Esophagus muscularis mucosa (tissue), 4 donors: ENCODE measurements at places on chromosomes 16 and 17. TPM values are rescaled to one million over a fixed set of nuclear protein-coding genes. Genes with fewer than 3 reads are reported as not detected.

GRCh38 chr16:51569203-51569931, 418.3 kb upstream of the SALL1 start:
- H3K27ac ChIP-seq, result no peak overlapping the region
- no peak overlapping the region for H3K4me3 ChIP-seq
- H3K36me3 ChIP-seq, result no peaks in the 10 kb centered on the region
- DNase-seq, result peak; percentile 37
- H3K4me1 ChIP-seq, result no peaks in the 10 kb centered on the region

DNA sequence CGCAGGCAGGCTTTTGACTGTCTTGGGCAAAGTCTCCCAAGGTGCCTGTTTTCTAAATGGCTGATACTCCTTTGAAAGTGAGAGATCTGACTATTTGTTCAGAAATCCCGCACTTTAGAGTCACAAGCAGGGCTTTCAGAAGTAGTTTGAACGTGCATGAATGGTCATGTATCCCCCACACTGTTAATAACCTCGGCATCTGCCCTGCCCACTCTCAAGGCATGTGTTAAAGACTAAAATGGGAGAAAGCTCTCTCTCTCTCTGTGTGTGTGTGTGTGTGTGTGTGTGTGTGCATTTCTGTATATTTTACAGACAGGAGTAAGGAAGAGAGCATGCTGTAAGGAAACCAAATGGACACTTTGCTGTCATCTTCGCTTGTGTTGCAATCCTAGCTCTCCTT, 163.7 kb downstream of the MAF start:
- H3K4me3 ChIP-seq, result no peak overlapping the region
- H3K27ac ChIP-seq, result no peak overlapping the region
- DNase-seq, result no peak
- H3K27me3 ChIP-seq, result no peaks in the 10 kb centered on the region

DNA sequence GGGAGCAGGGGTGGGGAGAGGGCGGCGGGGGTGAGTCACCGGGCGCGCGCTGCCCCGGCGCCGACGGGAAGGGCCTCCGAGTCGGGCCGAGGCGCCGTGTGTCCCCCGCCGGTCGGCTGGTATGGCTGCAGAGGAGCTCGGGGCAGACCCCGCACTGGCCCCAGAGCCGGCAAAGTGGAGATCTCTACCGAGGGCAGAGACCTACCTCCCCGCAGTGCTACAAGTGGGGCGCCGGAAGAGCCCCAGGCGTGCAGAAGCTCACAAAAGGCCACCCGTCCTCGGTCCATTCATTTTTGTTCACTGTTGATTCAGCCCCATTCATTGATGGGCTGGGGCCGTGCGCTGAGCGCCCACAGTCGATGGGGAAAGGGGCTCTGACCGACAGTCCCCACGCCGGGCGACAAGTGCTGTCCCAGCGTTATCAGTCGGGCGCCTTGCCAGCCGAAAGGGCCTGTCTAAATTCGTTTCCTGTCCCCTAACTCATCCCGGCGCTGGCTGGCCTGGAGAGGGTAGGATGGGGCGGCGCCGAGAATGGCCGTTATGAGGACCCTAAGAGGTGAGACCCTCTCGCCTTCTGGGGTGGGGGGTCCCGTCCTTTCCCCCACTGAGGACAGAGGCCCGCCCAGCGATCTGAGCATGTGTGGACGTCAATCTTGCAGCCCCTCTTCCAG, 709 bp upstream of the ENO3 start:
- peak overlapping the region; percentile 97 for H3K27ac ChIP-seq
- H3K4me1 ChIP-seq, result peaks cover 36% of the 10 kb centered on the region
- DNase-seq, result no peak
- no peaks in the 10 kb centered on the region for H3K27me3 ChIP-seq
- peaks cover 23% of the 10 kb centered on the region for H3K36me3 ChIP-seq
- H3K4me3 ChIP-seq, result peak overlapping the region; percentile 87

GRCh38 chr16:85565340-85565739, 47.8 kb upstream of the GSE1 start:
- H3K4me1 ChIP-seq, result peaks cover 40% of the 10 kb centered on the region
- H3K4me3 ChIP-seq, result no peak overlapping the region
- H3K27me3 ChIP-seq, result no peaks in the 10 kb centered on the region

GRCh38 chr17:75267411-75268232, 3.4 kb downstream of the MIF4GD start:
- H3K27ac ChIP-seq, result no peak overlapping the region
- no peak for DNase-seq
- H3K36me3 ChIP-seq, result peaks cover 25% of the 10 kb centered on the region
- no peaks in the 10 kb centered on the region for H3K27me3 ChIP-seq
- no peak overlapping the region for H3K4me3 ChIP-seq
- peaks cover 49% of the 10 kb centered on the region for H3K4me1 ChIP-seq

DNA sequence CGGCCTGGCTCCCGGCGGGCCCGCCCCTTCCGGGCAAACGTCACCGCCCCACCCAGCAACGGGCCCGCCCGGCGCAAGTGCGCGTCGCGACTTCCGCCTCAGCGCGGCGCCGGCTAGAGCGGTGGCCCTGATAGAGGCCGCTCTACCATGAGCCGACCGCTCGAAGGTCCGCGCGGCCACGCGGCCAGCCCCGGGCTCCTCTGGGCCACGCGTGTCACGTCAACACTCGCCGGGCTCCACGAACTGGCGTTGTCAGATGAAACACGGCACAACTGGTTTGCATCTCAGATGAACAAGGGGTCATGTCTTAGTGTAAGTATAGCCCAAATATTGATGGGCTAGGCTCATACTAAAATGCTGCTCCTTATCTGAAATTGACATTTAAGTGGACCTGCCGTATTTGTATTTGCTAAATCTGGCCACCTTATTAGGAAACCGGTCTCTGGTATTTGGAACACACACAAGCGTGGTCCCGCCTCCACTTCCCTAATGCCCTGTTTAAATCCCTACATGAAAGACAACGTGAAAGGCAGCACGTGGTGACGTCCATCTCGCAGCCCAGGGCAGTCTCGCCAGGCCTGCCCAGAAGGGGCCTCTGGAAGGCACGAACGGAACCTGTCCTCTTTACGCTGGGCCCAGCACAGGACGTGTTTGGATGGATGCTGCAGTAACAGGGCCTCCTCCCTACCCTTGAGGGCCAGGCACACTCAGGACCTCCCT, at the start of gene ZNF598:
TSS of gene ZNF598 (minus strand) at position 31 of the 720 bp plus-strand sequence.
- DNase-seq, result no peak
- H3K27ac ChIP-seq, result peak within 1 kb of the TSS; percentile 89
- no peaks in the 10 kb centered on the region for H3K36me3 ChIP-seq
- peaks cover 45% of the 10 kb centered on the region for H3K4me1 ChIP-seq
- peak within 1 kb of the TSS; percentile 70 for H3K4me3 ChIP-seq

DNA sequence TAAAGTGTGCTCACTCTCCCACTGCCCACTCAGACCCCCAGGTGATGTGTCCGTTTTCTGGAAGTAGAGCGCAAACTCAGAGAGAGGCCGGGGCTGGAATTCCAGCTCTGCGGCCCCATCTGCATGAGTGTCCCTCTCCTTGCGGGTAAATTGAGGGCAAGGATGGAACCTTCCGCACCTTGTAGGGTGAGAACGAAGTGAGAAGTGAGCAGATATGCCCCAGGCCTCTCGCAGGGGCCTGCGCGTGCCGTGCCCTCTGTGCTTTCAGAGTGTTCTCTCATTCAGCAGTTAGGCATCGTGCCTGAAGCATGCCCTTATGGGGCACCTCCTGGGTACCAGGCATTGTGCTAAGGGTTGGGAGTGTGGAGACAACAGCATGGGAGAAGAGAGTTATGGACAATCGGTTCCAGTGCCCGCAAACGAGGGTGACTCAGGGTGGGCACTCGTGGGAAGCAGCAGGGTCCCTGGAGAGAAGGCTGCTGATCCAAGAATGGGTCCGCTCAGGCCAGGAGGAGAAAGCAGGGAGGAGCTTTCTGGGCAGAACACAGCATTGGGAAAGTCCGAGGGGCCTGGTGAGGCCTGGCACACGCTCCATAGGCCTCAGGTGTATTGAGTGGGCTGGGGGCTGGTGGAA, 23.8 kb downstream of the CMIP start:
- DNase-seq, result no peak
- no peaks in the 10 kb centered on the region for H3K27me3 ChIP-seq
- H3K36me3 ChIP-seq, result no peaks in the 10 kb centered on the region

- peak overlapping the region; percentile 17 for H3K4me3 ChIP-seq
- DNase-seq, result peak; percentile 90
- H3K27me3 ChIP-seq, result peaks cover 100% of the 10 kb centered on the region
- H3K36me3 ChIP-seq, result no peaks in the 10 kb centered on the region
- H3K4me1 ChIP-seq, result peaks cover 47% of the 10 kb centered on the region
These were observed 6.5 kb downstream of the IRX5 start for GRCh38 chr16:54936979-54937670.

GRCh38 chr16:66278111-66278531, 88.4 kb upstream of the CDH5 start:
- DNase-seq, result no peak
- no peak overlapping the region for H3K27ac ChIP-seq
- H3K36me3 ChIP-seq, result no peaks in the 10 kb centered on the region
- H3K4me1 ChIP-seq, result no peaks in the 10 kb centered on the region
- no peak overlapping the region for H3K4me3 ChIP-seq

PRSS53 gene
- 0.83 TPM for total RNA-seq

C1QTNF1 gene
- total RNA-seq, result 66.3 TPM

SLC47A2 gene
- total RNA-seq, result not detected

KRT9 gene
- total RNA-seq, result not detected

HS3ST4 gene
- total RNA-seq, result not detected

TP53TG3F gene
- not detected for total RNA-seq

COG8 gene
- 52.6 TPM for total RNA-seq
